Fibroblast of skin of scalp (primary cell): ENCODE measurements at places on chromosomes 3 and 15.

GRCh38 chr15:46297766-46298165 lies 662.9 kb downstream of the SQOR start:
- DNase-seq = no peak

DNA sequence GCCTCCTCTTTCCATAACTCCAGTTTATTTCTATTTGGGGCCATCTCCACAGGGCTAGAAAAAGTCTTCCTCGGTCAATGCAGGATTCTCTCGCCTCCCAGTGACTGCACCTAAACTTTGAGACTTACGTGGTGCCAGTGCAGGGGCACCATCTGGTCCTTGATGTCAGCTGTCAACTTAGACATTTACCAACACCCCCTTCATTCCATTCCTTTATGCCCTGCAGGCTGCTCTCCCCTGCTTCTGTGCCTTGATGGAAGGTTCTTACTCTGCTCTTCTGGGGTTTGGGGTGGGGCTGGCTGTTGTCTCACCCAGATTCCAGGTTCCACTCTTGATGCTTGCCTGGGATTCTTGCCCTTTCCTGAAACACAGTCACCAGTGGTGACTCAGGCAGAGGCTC lies 101.8 kb downstream of the ST8SIA2 start:
- DNase-seq = no peak

DNA sequence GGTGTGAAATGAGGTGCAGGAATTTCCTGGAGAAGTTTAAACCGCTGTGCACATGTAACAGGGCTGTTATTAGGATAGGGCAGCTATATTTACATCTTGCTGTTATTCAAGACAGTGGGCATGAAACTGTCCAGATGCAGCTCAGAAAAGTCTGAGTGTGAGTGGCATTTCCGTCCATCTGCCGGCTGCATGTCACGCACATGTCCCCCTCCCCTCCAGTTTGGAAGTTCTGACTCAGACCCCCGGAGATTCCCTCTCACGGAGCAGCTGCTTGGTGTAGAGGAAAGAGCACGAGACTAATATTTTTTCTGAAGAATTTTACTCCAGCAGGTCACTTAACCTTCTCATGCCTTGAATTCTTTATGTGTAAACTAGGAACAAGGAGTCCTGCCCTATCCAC lies 69.8 kb downstream of the FEM1B start:
- peak; percentile 87 for DNase-seq

DNA sequence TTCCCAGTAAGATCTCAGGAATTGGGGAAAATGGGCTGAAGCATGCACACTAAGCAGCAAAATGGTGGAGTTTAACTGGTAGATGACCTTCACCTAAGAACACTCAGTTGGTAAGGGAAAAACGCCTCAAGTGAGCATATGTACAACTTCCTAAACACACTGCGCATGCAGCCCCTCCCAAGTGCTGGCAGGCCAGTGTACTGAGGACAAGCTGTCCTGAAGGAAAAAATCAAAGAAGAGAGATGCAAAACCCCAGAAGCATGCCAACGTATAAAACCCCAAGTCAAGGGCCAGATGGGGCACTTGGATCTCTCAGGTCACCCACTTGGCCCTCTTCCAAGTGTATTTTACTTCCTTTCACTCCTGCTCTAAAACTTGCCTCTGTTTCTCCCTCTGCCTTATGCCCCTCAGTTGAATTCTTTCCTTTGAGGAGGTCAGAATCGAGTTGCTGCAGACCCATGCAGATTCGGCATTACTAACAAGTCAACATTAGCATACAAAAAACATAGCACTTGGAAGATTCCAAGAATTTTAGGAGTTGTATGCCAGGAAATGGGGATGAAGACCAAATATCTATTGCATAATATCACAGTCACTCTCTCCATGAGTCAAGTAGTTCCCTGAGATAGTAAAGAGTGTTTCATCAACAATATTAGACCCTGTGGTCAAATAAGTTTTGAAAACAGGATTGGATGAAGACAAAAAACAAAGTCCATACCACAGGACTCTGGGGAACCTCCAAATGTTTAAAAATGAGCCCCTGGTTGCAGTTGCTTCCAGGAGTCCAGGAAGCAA lies 10.8 kb upstream of the FYCO1 start:
- DNase-seq = peak; percentile 85

GRCh38 chr3:172074032-172074431 lies 34.7 kb downstream of the FNDC3B start:
- DNase-seq = no peak

- DNase-seq = peak; percentile 13
Measured at GRCh38 chr3:128800241-128801187, 74.5 kb downstream of the RAB7A start.

GRCh38 chr3:23071758-23072157 lies 131.4 kb upstream of the UBE2E2 start:
- no peak for DNase-seq
